ENCODE measurements at places on chromosomes 4 and X.

DNA sequence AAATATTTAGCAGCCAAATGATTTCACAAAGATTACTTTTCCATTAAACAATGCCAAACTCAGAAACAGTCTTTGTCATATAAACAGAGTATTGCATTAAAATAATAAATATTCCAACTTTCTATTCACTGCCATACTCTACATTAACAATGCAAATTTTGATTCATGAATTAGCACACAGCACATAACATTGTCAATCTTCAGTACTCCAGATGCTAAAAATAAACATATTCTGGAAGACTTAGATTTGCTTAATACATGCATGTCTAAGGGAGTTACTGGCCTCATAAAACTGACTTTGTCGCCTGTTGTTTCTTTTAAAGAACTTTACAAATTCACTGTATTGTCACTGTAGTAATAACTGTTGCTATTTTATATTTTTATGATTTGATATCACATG is 131.6 kb downstream of the TMEM144 start:
- no peak for DNase-seq

DNA sequence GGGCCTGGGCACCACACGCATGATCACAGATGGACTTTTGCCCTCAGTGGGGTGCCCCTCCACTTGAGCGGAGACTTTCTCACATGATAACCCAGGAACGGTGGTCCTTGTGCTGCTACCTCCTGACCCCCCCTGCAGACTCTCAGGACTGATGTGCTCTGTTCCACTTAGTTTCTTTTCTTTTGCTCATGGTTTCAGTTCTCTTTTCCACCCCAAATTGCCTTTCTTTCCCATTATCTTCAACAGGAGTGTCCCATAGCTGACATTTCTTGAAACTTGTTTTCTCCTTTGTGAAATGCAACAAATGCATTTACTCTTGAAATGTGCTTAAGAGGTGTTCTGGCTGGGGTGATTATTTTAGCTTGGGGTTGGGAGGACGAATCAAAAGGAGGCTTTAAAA is 9.0 kb downstream of the MPC1L start:
- no peak for DNase-seq

DNA sequence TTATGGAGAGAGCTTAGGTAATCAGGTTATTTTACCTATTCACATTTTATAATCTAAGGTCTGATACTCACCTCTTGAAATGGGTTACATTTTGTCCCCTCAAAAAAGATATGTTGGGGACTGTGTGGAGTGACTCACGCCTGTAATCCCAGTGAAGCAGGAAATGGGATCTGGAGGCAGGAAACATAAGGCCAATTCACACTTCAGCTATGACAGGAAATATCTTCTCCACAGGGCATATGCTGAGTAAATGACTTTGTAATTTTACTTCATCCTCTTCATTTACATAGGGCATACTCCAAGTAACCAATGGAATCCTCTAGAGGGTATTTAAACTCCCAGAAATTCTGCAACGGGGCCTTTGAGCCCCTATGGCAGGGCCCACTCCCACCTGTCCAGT is 54.8 kb upstream of the ZMAT1 start:
- DNase-seq: no peak

DNA sequence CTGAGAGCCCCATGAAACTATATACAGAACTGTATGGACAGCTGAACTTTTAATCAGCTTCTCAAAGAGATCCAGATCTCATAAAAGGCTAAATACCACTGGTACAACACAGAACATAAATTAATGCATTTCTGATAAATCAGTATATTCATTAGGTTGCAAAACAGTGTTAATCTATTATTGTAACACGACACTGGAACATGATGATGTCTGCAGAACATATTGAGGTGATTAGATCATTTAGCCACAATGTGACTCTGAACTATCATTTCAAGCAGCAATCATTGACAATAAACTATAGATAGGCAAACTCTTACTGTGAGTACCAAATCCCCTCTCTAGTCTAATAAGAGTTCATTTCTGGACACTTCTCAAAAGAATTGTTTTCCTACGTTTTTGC is 50.3 kb downstream of the GASK1B start:
- no peak for DNase-seq

GRCh38 chr4:30792601-30793000 is 72.4 kb downstream of the PCDH7 start:
- no peak for DNase-seq

DNA sequence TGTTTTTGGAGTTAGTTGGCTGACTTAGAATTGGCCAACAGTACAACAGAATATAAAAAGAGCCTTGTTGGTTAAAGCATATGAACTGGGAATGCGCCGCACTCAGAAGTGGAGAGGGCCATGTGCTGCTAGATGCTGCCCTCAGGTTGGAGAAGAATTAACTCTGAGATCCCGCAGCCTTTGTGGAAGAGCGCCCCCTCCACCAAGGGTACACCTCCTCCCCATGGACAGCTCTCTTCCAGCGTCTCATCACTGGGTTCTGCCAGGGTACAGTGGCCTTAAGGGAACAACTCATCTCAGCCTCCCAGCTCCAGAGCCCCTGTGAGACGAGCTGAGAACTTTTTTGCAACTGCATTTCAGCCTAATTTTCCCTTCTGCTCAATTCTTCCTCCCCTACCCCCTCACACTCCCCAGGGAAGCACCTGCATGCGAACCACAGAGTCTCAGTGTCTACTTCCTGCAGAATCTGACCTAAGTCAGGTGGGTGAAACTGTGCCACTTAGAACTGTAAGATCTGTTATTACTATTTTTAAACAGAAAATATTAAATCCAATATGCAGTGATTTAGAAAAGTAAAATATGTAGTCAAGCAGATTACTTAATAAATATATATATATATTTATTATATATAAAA is 380.6 kb downstream of the RAB28 start:
- no peak for DNase-seq

DNA sequence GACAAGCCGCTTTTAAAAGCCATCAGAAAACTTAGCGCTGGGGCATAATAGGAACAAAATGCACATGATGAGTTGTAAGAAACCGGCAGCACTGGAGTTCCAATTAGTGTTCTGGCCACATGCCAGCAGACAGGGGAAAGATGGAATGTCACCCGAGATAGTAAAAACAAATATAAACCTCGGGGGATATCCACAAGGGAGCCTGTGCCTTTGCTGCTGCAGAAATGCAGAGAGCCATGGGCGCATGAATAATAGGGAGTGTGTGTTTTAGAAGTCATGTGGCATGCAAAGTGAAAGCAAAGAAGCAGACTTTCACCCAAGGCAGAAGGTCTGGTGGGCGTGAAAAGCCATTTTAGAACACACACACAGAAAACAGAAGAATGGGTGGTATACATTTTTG is 19.1 kb downstream of the GPRASP3 start:
- DNase-seq: no peak

GRCh38 chr4:114223580-114223979 is 244.1 kb upstream of the ARSJ start:
- DNase-seq: no peak

DNA sequence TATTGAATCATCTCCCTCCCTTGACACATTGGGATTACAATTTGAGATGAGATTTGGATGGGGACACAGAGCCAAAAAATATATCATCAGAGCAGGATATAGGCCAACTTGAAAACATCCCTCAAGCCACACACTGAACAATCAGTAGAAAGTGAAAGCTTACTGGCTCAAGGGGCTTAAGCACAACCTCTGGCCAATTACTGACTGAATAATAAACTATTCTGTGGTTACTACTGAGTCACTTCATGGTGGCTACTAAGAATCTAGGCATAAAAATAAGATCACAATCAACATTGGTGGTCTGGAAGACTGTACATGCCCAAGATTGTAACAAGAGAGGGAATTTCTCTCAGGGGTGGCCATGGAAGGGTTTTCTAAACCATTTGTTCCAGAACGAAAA is 27.4 kb upstream of the GPR174 start:
- no peak for DNase-seq

DNA sequence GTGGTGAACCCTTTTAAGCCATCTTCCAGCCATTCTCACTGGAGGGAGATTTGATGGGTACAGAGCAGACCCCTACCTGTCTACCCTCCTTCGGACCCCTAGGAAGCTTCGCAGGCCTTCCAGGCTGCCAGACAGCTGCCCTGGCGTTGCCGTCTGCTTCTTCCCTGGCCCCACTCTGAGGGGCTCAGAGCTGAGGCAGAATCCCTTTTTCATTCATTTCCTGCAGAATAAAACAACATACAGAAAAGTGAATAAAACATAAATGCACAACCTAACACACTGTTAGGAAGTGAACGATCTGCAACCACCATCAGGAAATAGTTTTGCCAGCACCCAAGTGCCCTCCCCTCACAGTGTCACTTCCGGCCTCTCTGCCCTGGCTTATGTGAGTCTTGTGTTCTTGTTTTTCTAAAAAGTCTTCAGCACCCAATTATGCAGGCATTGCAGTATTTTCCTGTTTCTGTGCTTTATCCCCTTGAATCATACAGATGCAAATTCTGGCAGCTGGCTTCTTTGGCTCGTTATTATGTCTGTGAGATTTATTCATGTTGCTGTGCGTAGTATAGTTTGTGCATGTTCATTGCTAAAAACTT is 5.6 kb upstream of the ADD1 start:
- DNase-seq: no peak

DNA sequence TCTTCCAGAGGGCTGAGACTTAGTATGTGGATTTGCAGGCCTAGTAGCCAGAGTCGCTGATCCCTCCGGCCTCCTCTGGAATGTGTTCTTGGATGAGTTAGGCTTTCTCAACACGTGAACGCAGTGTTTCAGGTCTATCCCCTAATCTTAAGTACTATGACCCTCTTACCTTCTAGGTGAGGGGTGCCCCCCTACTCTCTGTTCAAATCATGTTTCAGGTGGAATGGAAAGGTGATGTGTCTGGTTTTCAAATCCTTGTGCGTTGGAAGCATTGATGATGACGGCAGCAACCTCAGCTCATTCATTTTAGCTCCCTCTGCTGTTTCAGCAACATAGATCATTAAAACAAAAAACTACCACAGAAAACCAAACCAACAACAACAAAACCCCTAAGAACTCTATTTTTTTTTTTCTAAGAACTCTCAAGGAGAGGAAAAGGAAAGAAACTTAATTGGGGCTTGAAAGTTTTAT is 56.4 kb downstream of the RWDD4 start:
- DNase-seq: no peak

GRCh38 chr4:55069248-55069647 is 56.1 kb downstream of the KDR start:
- no peak for DNase-seq

- no peak for DNase-seq
These were observed 10.9 kb upstream of the CPLX1 start for GRCh38 chr4:836750-837301.

DNA sequence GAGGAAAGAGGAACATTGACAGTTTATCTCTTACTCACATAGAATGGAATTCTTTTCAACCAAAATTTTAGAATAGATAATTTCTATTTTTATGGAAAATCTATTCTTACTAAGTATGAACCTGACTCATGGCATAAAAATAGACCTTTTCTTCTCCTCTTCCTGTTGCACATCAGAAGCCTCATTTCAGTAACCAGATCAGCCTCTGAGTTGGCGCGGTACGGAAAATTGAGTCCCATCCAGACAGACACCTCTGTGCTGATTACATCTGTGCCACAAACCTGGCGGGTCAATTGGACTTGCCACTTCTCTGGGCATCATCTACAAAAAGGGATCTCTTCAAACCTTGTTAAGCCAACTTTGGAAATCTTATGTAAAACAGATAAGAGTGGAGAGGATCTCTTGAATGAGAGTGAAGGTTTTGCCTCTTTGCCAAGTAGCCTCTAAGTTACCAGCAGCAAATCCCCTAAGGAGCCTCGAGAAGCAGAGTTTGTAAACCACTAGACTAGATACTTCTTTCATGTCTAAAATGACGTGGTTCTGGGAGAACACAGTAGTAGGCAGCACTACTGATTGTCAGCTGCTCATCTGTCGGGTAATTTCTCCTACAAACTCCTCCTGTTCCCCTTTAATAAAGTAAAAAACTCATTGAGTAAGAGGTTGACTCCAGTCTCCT is 37.4 kb downstream of the TENM3 start:
- DNase-seq: no peak

GRCh38 chrX:103157496-103158316 is 57.2 kb upstream of the BEX4 start:
- DNase-seq: no peak

DNA sequence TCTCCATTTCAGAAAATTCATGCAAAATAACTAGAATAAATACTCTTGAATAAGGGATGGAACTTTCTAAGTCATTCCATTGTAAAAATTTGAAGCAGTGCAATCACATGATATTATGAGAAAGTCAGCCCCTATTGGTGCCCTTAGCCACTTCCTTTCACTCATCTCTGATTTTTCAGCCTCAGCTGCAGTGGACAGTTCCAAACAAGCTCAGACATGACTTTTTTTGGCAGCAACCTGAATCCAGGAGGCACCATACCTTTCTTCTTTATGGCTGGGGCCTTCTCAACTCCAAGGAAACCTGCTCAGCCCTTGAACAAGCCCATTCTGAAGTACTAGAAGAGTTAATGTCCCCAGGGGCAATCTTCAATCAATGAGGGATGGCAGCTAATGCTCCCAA is 40.5 kb downstream of the MAPK10 start:
- no peak for DNase-seq

DNA sequence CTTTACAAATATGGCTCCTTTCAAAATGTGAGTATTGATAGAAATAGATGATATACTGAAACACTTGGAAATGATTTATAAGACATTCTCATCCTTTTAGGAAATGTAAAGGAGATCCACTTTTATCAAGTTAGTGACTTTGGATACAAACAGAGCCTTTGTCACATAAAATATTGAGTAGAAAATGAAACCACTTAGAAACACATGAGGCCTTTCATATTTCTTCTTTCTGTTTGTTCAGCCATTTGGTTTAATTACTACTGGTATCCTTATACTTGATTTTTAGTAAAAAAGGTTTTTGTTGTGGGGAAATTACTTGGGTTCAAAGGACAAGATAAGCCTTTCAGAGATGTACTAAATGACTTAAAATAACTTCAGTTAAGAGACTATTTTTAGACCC is 4.1 kb downstream of the STOX2 start:
- DNase-seq: no peak

DNA sequence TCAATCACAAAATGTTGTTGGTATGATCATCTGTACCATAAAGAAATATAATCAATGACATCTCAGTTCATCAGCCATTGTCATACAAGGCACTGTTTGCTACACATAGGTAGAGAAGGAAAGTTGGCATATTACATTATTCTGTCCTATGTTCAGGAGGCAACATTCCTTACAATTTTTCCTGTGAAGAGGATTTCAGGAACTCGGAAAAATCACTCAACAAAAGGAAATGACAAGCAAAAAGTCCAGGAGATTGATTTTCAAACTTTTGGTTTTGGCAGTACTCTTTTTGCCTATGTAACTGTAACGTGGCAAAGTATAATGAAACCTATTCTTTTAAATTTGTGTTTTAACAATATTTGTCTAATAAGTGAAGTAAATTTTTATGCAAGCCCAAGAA is 131.3 kb downstream of the MAB21L2 start:
- no peak for DNase-seq

GRCh38 chr4:17523662-17524061 is 8.7 kb downstream of the CLRN2 start:
- DNase-seq: no peak

- DNase-seq: no peak
These were observed 62.1 kb downstream of the GALNTL6 start for GRCh38 chr4:171875291-171875690.
